ENCODE measurements at places on chromosomes 7 and 10.

DNA sequence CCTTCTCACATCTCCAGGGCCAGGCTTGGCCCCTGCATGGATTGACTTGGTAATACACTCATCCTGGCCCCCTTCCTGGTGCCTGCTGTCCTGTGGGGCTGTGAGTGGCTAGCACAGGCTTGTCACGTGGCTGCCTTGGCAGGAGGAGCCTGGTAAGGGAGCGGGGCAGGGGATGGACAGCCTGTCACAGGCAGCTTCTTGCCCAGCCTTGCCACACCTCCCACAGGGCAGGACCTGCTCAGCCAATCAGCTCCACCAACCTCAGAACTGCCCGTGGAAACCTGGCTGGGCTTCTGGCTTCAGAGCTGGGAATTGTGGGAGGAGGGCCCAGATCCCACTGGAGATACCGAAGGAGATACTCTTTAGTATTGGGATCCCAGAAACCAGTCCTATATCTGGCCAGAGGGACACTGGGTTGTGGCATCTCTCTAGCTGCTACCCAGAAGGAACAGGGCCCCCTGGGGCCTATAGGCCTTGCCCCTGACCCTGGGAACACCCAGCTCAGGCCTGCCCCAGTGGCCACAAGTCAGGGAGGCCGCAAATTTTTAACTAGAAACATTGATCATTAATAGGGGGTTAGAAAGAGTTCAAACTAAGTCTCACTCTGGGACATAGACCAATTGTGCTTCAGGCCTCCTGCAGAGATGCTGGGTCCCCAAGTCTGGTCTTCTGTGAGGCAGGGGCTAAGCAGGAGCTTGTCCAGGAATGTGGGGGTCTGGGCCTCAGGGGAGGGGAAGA, at the start of gene HOGA1:
HOGA1 (plus strand) TSS at position 330 of the 738 bp plus-strand sequence; CDS start at position 645, 315 bp downstream.
- DNase-seq = no peak

GRCh38 chr7:3174515-3175284, 126.4 kb upstream of the SDK1 start:
- no peak for DNase-seq

DNA sequence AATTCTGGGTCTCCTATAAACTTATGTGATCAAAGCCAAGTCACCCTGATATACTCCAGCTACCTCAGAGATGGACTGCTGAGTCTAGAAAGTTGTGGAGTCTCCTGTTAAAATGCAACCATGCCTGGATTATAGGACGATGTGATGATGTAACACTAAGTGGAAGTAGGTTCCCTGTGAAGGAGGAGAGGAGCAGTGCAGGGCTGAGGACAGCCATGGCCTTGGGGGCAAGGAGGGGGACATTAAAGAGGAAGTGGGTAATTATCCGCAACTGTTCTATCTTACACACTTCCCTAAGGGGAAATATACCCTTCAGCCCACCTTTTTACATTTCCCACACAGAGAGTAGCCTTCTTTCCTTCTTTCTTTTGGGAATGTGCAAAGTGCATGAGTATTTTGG, 63.8 kb downstream of the MTPN start:
- DNase-seq = no peak

DNA sequence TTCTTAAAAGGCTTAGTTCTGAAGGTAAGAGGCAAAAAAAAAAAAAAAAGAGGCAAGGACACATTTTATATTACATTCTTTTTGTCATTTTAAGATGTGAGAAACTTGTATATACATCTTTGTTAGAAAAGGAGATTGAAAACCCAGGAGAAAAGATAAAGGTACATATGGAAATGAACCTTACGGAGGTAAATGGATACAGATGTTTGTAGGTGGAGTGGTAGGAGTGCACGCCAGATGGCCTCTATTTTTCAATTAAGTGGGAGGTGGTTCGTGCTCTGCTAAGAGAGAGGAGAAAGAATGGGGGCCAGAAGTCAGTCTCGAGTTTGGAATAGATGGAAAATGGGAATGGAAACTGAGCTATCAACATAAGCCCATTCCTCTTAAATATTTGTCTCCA, 622.5 kb upstream of the GHITM start:
- no peak for DNase-seq

DNA sequence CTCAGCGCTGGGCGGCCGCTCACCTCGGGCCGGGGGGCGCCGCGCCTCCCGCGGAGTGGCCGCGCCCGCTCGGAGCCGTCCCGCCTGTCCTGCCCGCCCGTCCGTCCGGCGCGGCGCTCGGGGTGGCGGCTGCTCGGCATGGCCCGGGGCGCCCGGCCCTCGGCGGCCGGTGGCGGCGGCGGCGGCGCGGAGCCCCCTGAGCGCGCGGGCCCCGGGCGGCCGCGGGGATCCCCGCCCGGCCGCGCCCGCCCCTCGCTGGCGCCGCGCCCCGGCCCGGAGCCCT, 338 bp downstream of the SDK1 start:
- no peak for DNase-seq

GRCh38 chr10:117662751-117663540, 120.4 kb downstream of the EMX2 start:
- DNase-seq = no peak

GRCh38 chr10:662223-662605, 27.3 kb downstream of the DIP2C start:
- no peak for DNase-seq

- no peak for DNase-seq
Observed at GRCh38 chr10:29895456-29895855, 163.9 kb downstream of the JCAD start.

GRCh38 chr10:14580671-14581332, 193.9 kb downstream of the FAM107B start:
- no peak for DNase-seq

DNA sequence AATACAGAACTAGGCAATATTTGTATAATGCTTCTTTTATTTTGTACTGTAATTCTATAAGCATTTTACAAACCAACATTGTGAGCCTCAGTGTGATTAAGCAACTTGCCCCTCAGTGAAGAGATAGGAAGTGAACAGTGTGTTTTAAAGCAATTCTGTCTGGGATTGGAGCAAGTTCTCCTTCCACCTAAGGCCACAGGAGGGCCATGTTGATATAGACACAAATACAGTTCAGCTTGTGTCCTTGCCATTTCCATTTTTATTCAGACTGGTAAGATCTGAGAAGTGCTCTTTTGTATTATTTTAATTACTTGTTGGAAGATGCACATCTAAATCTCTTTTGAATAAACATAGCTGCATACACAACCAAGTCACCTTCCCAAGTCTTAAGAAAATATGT, 416.3 kb upstream of the COBL start:
- no peak for DNase-seq

Measured in CD8-positive, alpha-beta memory T cell (primary cell).